ENCODE measurements at places on chromosomes 12 and 14. TPM values are rescaled to one million over a fixed set of nuclear protein-coding genes. Genes with fewer than 3 reads are reported as not detected.

Gene PGF
- total RNA-seq = 19.8 TPM

Gene GNB3
- 2.0 TPM for total RNA-seq

Gene TRIM9
- total RNA-seq = 8.6 TPM

DNA sequence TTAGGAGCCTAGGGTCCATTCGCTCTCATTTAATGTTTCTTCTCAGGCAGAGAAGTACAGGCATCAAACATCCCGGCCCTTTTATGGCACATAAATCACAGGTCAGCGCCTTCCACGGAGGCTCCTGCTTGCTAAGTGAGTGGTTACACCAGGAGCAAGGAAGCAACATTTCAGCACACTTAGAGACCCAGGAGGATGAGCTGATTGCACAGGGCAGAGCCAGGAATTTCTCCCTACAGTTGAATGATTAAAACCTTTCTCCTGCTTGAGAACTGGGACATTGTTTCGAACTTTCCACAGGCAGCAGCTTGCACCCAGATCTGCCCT lies 233.4 kb downstream of the SPTSSA start:
- DNase-seq = no peak

DNA sequence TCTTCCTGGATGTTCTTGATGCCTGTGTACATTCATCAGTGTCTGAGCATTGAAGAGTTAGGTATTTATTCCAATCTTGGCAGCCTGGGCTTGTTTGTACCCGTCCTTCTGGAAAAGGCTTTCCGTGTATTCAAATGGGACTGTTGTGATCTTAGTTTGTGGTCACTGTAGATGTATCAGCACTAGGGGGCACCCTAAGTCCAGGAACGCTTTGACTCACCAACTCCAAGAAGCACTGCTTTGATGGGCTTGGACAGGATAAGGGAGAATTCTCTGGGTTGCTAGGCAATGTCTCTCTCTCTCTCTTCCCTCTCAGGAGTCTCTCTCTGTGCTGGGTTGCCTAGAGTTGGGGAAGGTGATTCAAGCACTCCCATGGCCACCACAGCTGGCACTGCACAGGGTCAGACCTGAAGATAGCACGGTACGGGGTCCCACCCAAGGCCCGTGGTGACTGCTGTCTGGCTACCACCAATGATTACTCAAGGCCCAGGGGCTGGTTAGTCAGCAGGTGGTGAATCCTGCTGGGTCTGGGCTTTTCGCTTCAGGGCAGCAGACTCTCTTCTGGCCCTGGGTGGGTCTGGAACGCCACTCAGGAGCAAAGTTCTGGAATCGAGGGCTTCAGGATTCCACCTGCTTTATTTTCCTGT lies 211.1 kb upstream of the RGS6 start:
- DNase-seq = peak; percentile 70

- no peak for DNase-seq
These were observed 129.4 kb downstream of the SMOC1 start for GRCh38 chr14:70008284-70009262.

DNA sequence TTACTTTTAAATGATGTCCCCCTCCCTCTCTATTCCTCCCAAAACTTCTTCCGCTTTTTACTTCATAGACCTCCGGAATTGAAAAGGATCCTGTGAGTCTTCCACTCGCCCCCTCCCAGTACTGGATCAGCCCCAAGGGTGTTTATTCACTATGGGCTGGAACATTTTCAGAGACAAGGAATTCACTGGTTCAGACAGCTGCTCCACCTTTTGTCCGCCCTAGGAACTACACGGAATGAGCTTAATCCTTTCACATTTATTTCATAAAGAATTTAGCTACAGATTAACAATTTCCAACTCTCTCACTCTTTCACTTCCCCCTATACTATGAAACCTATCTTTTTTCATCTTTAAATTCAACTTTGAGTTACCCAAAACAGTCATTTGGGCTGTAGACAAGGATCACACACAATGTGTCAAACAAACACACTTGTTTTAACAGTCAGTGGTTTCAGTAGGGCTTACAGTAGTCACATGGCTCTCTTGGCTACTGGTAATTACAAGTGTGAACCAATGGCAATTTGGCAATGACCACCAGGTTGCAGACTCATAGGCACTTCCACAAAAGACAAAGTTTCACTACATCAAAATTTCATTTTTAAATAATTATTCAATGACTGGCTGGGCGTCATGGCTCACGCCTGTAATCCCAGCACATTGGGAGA lies 20.6 kb downstream of the CNIH1 start:
- DNase-seq = peak; percentile 56

GRCh38 chr14:104717646-104718045 lies 6.4 kb upstream of the ADSS1 start:
- no peak for DNase-seq

GRCh38 chr12:49707812-49708147 lies 575 bp upstream of the FMNL3 start:
- no peak for DNase-seq

DNA sequence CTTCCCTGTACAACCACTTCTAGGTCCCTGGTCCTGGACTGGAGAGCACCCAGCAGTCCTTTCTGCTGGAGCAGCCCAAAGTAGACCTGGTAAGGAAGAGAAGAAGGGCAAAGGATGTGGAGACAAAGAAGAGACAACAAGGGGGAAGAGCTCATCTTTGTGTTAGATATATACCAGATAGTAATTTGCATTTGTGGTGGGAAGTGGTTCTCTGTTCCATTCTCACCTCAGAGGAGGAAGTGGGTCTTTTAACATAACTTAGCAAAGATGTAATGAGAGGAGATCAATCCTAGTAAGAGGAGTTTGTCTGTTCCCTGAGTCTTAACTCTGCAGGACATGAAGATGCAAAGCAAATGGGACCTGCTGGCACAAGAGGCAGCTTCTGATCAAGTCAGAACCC lies 8.0 kb downstream of the CCDC198 start:
- DNase-seq = no peak

DNA sequence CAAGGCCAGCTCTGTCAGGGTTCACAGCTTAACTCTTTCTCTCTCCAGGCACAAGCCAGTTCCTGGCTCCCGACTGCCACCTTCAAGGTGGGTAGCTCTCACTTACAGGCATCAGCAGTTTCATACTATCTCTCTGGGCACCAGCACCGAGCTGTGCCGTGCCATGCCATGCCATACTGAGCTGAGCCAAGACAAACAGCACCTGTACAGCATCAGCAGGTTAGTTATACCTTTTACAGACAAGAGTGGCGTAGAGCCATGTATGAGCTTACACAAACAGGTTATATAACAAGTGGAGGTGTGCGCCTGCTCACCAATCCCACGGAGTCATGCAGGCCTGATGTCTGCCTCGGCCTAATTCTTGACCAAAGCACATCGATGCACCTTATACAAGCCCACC lies 1098.7 kb downstream of the AACS start:
- no peak for DNase-seq

DNA sequence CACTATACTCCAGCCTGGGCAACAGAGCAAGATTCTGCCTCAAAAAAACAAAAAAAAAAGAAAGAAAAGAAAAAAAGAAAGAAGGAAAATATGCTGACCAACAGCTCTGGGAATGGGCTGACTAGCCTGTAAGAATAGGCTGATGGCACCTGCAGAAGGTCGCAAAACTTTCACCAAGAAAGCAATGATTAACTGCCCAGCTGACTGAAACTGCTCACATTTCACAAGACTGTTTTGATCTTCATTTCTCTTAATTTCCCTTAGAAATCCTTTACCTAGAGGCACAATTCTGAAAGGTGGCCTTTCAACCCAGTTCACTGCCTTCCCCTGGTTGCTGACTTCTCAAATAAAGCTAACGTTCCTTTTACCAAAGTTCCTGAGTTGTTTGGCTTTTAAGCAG lies 12.4 kb downstream of the BEST3 start:
- no peak for DNase-seq
